ENCODE measurements at places on chromosomes 4 and X.
A peak's percentile ranks its signal among the peaks of the same experiment; 100 is the strongest.

DNA sequence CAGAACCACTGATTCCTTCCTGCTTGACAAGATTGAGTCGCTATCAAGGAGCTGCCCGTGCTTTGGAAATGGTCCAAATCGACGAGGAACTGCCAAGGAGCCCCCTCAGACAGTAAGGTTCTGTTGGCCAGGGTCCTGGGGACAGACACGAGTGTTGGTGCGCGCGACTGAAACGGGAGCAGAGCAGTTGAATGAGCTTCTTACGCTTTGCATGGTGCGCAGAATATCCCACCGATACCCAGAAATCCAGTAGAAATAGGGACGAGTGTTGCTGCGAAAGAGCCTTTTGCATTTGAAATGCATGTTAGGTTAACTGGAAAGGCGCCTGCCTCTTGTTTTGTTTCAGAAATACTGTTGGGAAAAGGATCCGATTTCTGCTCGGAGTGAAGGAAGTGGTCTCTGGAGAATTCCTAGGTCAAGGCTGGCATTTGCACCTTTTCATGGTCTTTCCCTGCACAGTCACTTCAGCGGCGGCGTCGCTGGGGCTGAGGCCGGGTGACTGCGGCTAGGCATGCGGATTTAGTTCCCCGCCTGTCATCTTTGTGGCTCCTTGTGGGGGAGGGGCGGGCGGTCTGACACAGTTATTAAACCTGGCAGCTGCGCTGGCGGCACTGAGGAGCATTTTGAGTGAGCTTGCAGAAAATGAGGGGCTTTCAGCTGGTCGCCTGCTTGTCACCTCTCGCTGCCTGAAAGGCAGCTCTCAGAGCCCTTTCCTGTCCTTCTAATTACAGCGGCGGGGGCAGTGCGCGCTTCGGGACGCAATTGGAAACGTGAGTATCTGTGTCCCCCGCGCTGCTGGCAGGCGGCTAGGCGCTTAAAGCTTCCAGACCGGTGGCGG is 51.5 kb upstream of the TRIM2 start:
- peak; percentile 67 for DNase-seq

- DNase-seq: no peak
Observed at GRCh38 chr4:81860111-81860510, 388.4 kb upstream of the RASGEF1B start.

DNA sequence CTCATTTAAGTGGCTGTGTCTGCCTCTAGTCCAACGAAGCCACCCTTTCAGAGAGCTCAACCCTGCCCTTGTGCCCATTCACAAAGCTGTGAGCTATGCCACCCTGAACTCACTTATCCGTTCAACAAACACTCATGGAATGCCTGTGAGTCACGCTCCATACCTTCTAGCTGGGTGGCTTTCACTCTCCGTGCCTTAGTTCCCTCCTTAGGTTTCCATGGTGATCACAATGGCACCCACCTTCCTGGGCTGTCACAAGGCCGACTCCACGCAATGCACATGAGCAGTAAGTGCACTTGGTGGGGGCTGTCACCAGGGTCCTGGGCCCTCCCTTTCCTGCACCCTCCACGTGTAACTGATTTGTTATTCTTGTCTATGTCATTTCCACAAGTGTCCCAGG is 37.2 kb upstream of the PPP2R2C start:
- DNase-seq: peak; percentile 2

DNA sequence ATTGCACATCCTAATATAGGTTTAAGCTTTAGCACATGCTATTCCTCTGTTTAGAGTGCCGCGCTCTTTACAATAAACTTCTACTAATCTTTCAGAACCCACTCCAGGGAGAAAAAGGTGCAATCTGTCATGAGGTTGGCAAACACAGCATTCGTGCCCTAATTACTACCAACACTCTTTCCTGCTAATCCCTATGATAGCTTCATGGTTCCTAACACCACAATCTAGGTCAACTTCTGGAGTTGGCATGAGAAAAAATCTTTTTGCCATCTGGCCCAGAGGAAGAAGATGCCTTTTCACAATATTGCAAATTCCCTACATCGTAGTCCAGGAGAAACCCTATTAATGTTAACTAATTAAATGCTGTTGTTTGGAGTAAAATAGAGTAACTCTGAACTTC is 39.6 kb downstream of the TMA16 start:
- no peak for DNase-seq

GRCh38 chr4:122674371-122674770 is 53.5 kb upstream of the IL21 start:
- no peak for DNase-seq

GRCh38 chr4:152937336-152938236 is 1.5 kb downstream of the FHDC1 start:
- DNase-seq: no peak

GRCh38 chrX:2828344-2828958 is at the start of gene GYG2:
GYG2 (plus strand) TSS chrX:2828930; CDS start chrX:2830189, 1,259 bp downstream.
- no peak for DNase-seq

DNA sequence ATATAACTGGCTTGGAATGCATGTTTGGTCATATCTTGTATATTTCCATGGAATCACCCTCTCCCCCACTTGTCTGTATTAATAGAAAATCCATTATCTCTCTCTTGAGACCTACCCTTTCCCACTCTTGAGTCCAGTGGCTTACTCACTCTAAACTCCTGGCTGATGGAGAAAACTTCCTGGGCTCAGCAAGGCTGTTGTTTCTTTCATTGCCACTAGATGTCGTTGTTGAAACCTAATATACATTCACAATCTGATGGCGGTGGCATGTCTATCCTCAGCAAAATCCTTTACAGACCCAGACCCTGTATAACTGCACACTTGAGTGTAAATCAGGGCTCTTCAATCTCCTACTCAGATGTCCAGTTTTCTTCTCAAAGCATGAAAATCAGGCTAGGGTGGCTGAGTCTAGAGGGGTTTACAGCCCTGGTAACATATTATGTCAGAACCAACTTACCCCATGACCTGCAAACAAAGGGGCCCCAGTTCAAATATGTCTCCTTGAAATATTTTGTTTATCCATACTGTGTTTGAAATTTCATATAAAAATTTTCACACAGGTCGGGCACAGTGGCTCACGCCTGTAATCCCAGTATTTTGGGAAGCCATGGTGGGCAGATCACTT is 70.0 kb upstream of the FAM241A start:
- peak; percentile 33 for DNase-seq

GRCh38 chr4:22030307-22030706 is 81.7 kb upstream of the KCNIP4 start:
- DNase-seq: no peak

GRCh38 chr4:15031197-15031596 is 28.9 kb downstream of the CPEB2 start:
- DNase-seq: no peak
